NCI-H774 (cell line): ENCODE measurements at places on chromosomes 6 and 20.

GRCh38 chr20:362271-363254, 15.7 kb downstream of the NRSN2 start:
- DNase-seq, result peak; percentile 67

DNA sequence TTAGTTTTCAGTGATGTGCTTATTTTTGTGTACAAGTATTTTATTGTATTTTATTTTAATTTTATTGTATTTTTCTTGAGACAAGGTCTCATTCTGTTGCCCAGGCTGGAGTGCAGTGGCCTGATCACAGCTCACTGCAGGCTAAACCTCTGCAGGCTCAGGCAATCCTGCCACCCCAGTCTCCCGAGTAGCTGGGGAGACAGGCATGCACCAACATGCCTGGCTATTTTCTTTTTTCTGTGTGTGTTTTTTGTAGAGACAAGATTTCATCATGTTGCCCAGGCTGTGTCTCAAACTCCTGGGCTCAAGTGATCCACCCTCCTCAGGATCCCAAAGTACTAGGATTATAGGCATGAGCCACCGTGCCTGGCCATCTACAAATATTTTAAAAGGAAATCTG, 146.3 kb downstream of the MANEA start:
- no peak for DNase-seq

GRCh38 chr6:131924881-131925474, 26.2 kb downstream of the CCN2 start:
- peak; percentile 23 for DNase-seq

DNA sequence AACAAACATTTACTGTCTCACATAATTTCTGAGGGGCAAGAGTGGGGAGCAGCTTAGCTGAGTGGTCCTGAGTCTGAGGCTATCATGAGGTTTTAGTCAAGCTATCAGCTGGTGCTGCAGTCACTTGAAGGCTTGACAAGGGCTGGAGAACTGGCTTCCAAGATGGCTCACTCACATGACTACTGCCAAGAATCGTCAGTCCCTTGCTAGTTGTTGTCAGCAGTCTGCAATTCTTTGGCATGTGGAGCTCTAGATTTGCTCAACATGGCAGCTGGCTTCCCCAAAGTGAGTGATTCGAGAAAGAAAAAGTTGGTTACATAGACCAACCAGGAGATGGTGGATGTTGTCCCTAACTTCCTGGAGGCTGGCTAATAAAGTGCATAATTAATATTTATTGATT, 2.8 kb upstream of the LRRC1 start:
- DNase-seq, result no peak

DNA sequence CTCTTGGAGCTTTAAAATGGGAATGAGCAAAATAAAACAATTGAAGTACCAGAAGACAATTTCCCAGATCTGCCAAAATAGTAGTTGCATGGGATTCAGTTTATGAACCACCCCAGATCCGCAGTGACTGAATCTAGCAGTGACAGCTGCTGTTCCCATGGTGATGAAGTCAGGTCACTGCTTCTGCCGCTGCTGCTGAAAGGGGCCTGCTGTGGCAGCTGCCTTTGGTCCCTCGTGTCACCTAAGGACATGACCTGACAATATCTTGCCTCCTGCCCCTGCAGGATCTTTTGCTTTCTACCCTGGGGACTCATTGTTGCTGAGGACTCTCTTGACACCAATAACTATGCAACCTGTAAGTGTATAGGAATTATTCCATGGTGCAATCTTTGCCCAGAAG, 34.3 kb upstream of the OGFRL1 start:
- peak; percentile 69 for DNase-seq

- no peak for DNase-seq
Measured at GRCh38 chr20:60006261-60006660, 48.0 kb downstream of the CDH26 start.

- DNase-seq, result no peak
Measured at GRCh38 chr20:33796907-33797544, 14.1 kb upstream of the CHMP4B start.

GRCh38 chr6:34005901-34006531, 139.9 kb downstream of the GRM4 start:
- peak; percentile 6 for DNase-seq

GRCh38 chr6:135798751-135799515, 52.6 kb upstream of the PDE7B start:
- no peak for DNase-seq

DNA sequence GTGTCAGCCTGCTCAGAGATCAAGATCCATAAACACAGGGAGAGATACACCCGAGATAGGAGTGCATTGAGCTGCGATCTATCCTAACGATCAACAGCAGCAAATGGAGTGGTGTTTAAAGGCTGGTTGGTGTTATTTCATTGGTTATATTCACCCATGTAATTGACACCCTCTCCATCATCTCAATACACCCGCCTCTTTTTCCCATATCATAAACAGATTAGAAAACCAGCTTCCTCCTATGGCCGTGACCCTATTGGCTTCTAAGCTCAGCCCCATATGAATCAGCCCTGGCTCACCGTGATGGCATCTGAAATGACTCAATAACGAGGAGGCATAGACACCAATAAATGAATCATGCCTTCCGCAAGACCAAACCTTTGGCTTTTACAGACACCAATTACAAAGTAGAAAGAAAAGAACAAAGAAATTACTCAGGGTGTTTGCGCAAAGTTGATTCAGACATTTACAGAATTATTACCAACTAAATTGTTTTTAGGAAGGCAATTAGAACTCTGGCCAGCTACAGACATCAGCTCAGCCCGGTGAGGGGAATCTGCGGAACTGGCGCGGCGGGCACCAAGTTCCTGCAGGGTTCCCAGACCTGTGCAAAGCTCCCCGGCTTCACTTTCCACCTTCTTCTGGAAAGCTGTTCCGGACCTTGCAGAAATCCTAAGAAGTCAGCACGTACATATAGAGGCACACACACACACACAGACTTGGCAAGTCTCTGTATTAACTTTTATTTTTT, 11.5 kb downstream of the PMEPA1 start:
- DNase-seq, result no peak

- no peak for DNase-seq
Measured at GRCh38 chr20:63775096-63775978, 35.8 kb downstream of the SLC2A4RG start.

DNA sequence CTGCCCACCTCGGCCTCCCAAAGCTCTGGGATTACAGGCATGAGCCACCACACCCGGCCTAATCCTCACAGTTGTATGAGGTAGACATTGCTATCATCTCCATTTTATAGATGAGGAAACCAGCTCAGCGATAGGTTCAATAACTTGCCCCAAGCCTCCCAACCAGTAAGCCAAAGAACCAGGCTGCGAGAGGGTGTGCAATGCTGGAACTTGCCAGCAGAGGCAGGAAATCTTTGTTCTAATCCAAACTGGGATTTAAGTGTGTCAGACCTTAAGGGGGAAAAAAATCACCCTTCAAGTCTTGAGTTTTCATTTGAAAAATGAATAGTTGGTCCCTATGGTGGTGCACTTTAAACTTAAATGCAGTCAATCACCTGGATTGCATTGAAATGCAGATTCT, 20.1 kb upstream of the RNGTT start:
- no peak for DNase-seq

DNA sequence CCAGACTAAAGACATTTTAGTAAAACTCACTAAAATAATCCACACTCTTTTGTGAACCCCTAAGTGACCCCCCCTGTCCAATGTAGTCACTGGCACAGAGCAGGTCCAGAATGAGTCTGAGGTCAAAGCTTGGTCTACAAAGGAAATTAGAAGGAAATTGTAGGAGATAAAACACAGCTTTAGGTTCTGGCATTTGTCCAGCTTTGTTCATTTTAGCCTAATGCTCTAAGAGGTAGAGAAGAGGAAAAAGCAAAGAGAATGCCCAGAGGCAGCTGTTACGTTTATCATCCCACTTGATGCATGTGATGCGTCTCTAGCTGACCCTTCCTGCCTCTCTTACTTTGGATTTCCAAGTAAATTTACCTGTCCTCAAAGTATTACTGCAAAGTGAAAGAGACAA, 62.5 kb downstream of the CNKSR3 start:
- peak; percentile 70 for DNase-seq

GRCh38 chr6:159756508-159756907, 5.3 kb upstream of the ACAT2 start:
- DNase-seq, result no peak

DNA sequence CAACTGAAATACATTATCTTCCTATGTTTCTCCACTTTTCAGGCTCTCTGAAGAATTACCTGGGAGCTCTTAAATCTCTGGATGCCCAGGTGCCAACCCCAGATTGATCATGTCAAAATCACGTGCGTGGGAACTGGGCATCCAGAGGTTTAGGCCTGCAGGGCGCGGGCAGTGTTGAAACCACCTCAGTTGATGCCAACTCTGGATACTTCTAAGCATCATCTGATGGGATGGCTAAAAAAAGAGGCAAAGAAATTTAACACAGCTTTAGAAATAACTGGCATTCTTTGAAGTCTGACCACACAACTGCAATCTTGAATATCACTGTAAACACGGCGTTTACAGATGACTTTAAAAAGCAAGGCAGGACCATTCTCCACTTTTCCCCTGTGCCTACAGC, 41.9 kb downstream of the PTGIS start:
- DNase-seq, result no peak

DNA sequence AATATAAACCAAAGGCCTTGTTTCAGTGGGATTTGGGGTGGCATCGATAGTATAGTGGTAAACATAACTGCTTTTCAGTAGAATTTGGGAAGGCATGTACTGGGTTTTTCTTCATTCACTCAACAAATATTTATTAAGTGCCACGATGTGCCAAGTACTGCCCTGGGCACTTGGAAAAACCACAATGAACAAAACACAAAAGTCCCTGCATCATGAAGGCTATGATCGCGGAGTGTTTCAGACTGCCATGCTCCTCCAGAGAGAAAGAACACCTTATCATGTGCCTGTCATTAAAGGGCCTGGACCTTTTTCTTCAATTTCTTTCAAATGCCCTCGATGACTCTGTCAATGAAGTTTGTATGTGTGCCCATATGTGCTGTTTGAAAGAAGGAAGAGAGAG, 59.2 kb upstream of the CEP85L start:
- DNase-seq, result no peak

DNA sequence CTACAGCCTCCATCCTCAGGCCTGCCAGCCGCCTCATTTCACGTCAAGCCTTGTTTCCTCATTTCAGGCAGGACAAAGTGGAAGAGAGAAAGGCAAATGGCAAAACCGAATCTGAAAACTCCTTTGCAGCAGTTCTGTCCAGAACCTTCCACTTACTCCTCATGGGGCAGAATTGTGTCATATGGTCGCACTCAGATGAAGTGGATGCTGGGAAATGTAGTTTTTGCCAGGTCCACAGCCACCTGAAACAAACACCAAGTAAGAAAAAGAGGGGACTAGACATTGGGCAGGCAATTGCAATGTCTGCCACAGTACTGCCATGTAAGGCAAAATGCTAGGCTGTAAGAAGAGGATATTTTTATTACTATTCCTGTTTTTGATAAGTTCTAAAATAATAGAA, 44.9 kb downstream of the ISM1 start:
- DNase-seq, result no peak

DNA sequence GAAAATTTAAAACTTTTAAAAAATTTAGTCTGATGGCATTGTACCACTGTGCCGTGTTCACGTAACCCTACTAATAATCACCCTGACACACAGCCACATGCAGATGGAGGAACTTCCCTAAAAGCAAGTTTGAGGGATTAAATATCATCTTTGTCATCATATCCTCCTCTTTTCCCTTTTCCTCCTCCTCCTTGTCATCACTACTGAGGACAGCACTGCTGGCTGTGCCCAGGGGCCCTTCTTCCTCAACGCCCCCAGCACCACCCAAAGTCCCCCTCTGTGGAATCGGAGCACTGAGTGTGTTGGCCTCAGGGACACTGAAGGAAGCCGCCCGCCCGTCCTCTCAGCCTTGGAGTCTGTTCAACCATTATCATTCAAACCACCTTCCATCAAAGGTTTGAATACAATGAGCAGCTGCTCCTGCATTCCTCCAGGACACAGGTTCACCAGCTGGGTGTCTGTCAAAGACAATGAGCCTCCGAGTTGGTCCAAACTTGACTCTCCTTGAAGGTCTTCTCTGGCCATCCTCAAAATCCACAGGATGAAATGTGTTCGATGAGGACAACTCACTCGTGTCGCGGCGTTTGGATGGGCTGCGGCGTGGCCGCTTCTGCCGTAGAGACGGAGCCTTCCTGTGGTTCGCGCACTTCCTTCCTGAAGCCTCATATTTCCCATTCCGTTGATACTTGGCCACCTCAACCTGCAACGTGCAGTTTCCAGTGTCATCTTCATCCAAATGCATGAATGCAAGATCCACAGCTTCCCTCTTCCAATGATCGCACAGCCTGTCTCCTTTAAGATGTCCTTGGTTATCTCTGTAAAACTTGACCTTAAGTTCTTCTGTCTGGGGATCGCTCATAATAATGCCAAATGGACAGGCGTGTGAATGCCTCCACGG, 23.3 kb downstream of the NQO2 start:
- no peak for DNase-seq

GRCh38 chr6:5706124-5707033, 300.3 kb downstream of the NRN1 start:
- DNase-seq, result no peak

DNA sequence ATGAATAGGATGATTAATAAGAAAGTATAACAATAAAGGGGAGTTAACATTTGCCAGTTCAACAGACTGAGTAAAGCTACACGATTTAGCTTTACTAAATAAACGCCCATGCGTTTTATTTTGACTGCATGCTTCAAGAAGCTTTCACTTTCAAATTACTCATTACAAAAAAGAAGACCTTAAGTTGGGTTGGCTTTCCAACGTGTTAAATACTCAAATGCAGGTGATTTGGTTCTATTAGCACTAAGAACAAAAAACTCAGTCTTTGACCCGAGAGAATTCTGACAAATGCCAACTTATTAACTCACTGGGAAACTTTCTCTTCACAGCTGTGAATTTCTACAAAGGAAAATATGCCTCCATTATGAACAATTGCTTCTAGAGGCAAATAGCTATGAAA, 24.8 kb downstream of the RNF146 start:
- DNase-seq, result no peak

GRCh38 chr6:38813041-38813823, 98.1 kb downstream of the DNAH8 start:
- DNase-seq, result no peak

DNA sequence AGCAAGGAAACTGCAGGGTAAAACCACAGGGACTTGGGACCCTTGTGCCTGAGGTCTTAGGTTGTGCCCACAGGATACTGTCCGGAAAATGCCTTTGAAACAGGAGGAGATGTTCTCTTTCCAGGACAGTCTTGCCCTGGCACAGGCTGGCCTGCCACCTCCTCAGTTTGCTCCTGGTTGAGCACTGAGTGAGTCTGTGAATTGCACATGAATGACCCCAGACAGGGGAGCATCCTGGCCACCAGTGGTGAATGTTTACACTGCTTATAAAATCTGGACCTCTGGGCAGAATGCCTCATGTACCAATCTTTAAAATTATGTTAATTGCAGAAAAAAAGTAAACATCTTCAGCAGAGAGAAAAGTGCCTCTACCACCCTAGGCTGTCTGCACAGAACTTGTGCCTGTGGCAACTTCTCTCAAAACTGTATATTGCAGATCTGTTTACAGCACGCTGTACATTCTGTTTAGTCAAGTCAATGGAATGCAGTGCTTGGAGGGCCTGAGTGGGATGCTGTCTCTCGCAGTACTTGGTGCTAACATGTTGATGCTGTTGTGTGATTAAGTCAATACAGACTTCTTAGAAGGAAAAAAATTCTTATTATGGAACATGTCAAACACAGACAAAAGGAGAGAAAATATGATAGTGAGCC, 242.1 kb downstream of the SOD2 start:
- DNase-seq, result no peak
